ENCODE measurements at places on chromosomes 13 and 19.
A peak's percentile ranks its signal among the peaks of the same experiment; 100 is the strongest.

DNA sequence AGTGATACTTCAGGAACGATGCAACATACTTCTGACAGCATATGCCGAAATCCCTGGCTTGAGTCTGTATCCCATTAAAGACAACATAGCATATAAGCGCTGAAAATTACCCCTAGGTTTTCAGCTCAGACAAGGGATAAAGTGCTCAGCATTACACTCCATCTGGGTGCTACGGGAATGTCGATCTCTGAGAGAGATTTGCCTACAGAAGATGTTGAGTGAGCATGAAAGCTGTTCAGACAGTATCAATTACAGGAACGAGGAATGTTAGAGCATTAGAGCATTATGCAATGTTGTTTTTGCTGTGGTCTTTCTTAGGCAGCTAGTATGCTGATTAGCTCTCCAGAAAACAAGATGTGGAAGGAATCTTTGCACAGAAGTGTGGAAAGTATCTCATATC, 484.5 kb downstream of the LIG4 start:
- no peak overlapping the region for H3K4me3 ChIP-seq
- H3K4me1 ChIP-seq: no peaks in the 10 kb centered on the region
- no peaks in the 10 kb centered on the region for H3K36me3 ChIP-seq
- H3K27ac ChIP-seq: no peak overlapping the region
- no peak for DNase-seq

DNA sequence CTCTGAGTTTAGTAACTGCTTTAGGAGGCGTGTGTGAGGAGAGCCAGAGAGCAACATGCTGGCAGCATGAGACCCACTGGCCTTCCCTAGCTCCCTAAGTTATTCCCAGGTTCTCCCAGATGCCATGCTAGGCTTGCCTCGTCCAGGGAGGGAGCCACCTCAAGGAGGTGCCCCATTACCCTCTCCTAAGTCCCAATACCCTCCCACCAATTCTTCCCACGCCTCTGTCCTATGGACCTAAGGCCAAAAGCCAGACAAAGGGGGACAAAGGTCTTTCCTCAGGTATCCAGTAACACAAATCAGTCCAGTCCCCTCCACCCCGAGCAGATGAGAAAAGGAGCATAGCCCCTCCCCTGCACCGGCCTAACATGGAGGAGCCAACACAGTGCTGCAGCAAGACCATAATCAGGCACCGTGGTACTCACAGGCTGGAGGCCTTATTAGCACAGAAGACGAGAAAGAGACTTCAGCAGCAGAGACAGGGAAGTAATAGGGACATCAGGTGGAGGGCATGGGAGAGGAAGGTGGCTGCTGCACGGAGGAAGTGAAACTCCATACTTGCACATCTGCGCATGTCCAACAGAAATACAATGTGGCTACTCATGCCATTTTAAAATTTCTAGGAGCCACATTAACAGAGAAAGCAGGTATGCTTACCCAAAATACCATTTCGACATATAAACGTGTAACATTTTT, 46.3 kb downstream of the BRD4 start:
- peaks cover 100% of the 10 kb centered on the region for H3K4me1 ChIP-seq
- no peak overlapping the region for H3K4me3 ChIP-seq
- no peaks in the 10 kb centered on the region for H3K27me3 ChIP-seq
- H3K27ac ChIP-seq: peak overlapping the region; percentile 89

- H3K4me1 ChIP-seq: no peaks in the 10 kb centered on the region
- no peak for DNase-seq
- H3K27ac ChIP-seq: peak within 1 kb of the TSS; percentile 76
Measured at GRCh38 chr13:77918391-77919245, at the start of gene EDNRB. TSS of gene EDNRB (minus strand) at chr13:77918831. CDS start at chr13:77918573, 258 bp downstream.

DNA sequence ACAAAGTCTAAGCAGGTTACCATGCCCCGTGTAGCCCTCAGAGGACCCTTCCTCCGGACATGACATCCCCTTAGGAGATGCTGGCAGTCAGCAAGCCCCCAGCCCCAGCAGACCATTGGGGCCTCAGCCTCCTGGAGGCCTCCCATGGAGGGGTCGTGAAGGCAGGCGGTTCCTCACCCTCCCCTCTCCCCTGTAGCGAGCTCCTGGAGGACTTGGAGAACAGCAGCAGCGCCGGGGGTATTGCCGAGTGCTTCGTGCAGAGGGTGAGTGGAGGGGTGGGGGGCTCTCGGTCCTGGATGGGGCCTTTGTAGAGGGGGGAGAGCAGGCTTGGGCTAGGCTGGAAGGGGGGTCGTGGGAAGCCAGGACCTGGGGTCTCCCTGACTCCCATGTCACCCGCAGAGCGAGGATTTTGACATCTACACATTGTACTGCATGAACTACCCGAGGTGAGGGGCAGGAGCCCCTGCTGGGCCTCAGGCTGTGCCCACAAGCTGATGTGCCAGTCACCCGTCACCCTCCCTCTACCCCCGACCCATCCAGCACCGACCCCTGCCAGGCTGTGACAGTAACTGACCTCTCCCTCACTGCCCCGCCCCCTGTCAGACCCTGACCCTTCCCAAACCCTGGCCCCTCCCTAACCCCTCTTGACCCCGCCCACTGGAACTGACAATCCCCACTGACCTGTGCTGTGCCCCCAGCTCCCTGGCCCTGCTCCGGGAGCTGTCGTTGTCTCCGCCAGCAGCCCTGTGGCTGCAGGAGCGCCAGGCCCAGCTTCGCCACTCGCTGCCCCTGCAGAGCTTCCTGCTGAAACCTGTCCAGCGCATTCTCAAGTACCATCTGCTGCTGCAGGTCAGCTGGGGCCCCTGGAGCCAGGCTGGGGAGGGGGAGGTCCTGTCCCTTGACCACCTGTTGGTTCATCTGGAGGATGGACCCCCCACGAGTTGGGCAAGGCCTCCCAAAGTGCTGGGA, 4.0 kb downstream of the PLEKHG2 start:
- no peaks in the 10 kb centered on the region for H3K36me3 ChIP-seq
- peaks cover 2% of the 10 kb centered on the region for H3K4me1 ChIP-seq
- no peaks in the 10 kb centered on the region for H3K27me3 ChIP-seq
- no peak overlapping the region for H3K4me3 ChIP-seq
- H3K27ac ChIP-seq: no peak overlapping the region
- DNase-seq: no peak

- H3K4me3 ChIP-seq: no peak overlapping the region
- no peaks in the 10 kb centered on the region for H3K36me3 ChIP-seq
- no peak for DNase-seq
- no peaks in the 10 kb centered on the region for H3K27me3 ChIP-seq
- H3K4me1 ChIP-seq: no peaks in the 10 kb centered on the region
Measured at GRCh38 chr13:32752997-32753606, 166.8 kb downstream of the PDS5B start.

GRCh38 chr19:1752009-1752756, 1.1 kb upstream of the ONECUT3 start:
- peaks cover 8% of the 10 kb centered on the region for H3K4me1 ChIP-seq
- H3K36me3 ChIP-seq: no peaks in the 10 kb centered on the region
- no peak overlapping the region for H3K4me3 ChIP-seq
- no peak overlapping the region for H3K27ac ChIP-seq

- H3K4me1 ChIP-seq: no peaks in the 10 kb centered on the region
- H3K36me3 ChIP-seq: peaks cover 18% of the 10 kb centered on the region
- no peak for DNase-seq
- no peak overlapping the region for H3K4me3 ChIP-seq
- H3K27ac ChIP-seq: no peak overlapping the region
- H3K27me3 ChIP-seq: no peaks in the 10 kb centered on the region
Measured at GRCh38 chr19:48218997-48219396, 36.7 kb downstream of the CARD8 start.

- peaks cover 2% of the 10 kb centered on the region for H3K27me3 ChIP-seq
- H3K4me3 ChIP-seq: peak overlapping the region; percentile 58
- no peaks in the 10 kb centered on the region for H3K4me1 ChIP-seq
- H3K36me3 ChIP-seq: no peaks in the 10 kb centered on the region
- peak; percentile 27 for DNase-seq
Measured at GRCh38 chr13:77919246-77919920, 752 bp upstream of the EDNRB start.

DNA sequence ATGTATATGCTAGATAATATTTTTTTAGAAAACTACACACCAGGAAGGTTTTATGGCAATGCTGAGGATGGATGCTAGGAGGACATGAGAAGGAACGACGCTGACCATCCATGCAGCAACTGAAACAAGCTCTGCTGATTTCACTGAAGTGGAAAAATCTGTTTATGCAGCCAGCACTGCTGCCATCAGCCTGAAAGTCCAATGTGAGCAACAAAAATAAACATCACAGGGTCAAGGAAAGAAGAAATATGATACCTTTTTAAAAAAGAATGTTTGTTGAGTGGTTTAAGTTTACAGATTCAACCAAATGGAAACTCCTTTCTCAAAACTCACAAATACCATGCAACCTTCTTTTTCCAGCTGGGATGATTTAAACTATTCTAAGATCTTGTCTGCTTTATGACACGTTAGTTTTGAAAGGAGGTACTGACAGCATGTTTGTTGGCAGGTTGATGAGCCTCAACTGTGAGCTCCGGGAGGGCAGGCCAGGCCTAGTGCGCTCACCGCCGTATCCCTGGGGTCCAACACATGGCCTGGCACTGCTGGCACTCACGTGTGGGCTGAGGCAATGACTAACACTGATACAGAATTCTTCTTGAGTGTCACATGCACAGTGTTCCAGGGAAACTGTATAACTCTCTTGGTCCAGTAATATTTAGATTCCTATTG, 46.8 kb downstream of the LATS2 start:
- no peaks in the 10 kb centered on the region for H3K27me3 ChIP-seq
- no peak overlapping the region for H3K4me3 ChIP-seq
- peaks cover 84% of the 10 kb centered on the region for H3K4me1 ChIP-seq
- H3K36me3 ChIP-seq: no peaks in the 10 kb centered on the region
- DNase-seq: peak; percentile 90

DNA sequence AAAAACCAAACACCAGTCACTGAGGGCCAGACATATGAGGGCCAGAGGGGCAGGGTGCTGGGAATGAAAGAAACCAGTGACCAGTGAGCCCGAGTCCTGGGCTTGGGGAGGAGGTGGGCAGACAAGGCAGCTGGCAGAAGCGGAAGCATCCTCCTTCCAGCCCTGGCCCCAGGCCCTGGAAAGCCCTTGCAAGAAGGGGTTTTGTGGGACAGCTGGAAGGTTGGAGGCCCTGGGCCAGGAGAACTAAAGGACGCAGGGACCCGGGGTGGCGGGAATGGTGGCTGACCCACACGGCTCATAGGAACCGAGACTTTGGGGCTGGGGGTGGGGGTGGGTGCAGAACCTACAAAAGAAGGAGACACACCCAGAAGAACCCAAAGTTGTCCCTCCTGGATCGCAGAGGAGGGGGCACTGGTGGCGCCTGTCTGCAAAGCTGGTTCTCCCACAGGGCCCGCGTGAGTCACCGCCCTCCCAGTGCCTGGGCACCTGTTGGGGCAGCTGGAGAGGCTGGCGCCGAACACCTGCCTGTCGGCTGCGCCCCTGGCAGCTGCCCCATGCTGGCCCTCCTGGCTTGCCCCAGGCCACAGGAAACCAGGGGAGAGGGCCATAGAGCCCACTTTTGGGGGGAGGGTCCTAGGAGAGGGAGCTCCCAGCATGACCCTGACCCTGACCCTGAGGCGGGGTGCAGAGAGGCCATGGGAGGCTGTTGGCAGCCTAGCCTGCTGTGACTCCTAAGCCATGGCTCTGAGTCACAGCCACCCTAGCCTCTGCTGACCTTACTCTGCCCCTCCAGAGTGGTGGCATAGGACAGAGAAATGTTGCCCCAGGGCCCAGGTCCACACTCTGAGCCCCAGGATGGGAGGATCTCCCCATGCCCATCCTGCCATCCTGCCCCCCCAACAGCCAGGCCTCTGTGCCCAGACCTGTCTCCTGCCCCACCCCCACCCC, 802 bp downstream of the DMPK start:
- H3K27ac ChIP-seq: peak overlapping the region; percentile 100
- peak overlapping the region; percentile 75 for H3K4me3 ChIP-seq
- no peaks in the 10 kb centered on the region for H3K27me3 ChIP-seq
- peaks cover 28% of the 10 kb centered on the region for H3K36me3 ChIP-seq
- peaks cover 45% of the 10 kb centered on the region for H3K4me1 ChIP-seq

DNA sequence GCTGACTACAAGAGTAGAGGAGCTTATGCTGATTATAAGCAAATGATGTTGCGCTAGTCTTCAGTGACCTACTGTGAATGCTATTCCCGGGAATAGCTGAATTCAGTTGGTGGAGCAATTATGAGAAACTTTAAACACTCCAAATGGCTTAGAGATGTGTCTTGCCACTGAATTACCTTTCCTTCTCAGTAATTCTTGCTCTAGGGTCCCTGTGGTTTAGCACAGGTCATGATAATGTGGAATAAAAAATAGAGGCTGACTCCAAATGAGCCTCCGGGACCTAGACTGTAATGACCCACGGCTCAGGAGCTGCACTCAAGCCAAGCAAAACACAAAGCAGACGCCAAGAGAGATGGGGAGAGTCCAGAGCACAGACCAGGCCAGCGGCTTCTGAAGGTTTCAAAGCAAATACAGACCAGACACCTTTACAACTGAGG, 124.7 kb downstream of the RGCC start:
- no peaks in the 10 kb centered on the region for H3K4me1 ChIP-seq
- no peak for DNase-seq
- H3K27ac ChIP-seq: no peak overlapping the region
- no peaks in the 10 kb centered on the region for H3K36me3 ChIP-seq
- no peak overlapping the region for H3K4me3 ChIP-seq
- no peaks in the 10 kb centered on the region for H3K27me3 ChIP-seq

DNA sequence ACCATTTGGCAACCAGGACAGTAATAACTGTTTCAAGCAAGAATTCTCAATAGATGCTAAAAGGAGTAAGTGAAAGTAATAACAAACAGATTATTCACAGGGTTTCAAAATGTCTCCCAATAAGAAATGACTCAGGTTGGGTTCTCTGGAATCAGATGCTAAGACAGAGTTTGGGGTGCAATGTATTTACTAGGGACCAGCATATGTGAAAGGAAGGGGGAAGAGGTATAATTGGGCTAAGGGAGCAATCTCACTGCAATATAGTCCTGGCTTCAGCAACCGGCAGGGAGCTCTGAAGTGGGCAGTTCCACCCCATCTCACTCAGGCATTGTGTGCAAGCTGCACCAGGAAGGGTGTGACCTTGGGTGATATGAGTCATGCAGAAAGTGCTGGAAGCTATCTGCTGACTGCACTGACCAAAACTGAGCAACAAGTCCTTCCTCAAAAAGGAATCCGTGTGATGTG, 23.4 kb downstream of the ZDHHC20 start:
- H3K4me1 ChIP-seq: peaks cover 14% of the 10 kb centered on the region
- H3K27me3 ChIP-seq: no peaks in the 10 kb centered on the region
- peak; percentile 53 for DNase-seq
- H3K36me3 ChIP-seq: no peaks in the 10 kb centered on the region

DNA sequence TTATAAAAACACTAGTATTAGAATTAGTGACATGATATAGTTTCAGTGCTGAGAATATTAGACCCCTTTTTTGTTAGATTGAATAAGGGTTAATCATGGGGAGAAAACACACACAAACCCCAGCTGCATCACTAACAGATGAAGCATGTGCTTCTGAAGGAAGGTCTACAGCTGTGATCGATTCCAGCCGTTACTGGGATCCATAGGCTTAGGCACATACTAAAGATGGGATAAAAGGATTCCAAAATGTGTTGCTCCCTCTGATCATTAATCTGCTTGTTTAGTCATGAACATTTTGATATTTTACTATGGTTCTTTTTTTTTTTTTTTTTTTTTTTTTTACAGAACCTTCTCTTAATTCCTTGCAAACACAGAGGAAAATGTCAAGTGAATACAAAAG, 1591.3 kb downstream of the EFNB2 start:
- H3K27ac ChIP-seq: no peak overlapping the region
- no peaks in the 10 kb centered on the region for H3K4me1 ChIP-seq
- no peak for DNase-seq

GRCh38 chr19:38033658-38034491, 126.9 kb downstream of the SIPA1L3 start:
- no peaks in the 10 kb centered on the region for H3K27me3 ChIP-seq
- no peaks in the 10 kb centered on the region for H3K36me3 ChIP-seq
- DNase-seq: no peak
- H3K4me1 ChIP-seq: peaks cover 25% of the 10 kb centered on the region
